Nucleus accumbens (tissue), 56 donors: ENCODE measurements at places on chromosomes 3 and 15.

DNA sequence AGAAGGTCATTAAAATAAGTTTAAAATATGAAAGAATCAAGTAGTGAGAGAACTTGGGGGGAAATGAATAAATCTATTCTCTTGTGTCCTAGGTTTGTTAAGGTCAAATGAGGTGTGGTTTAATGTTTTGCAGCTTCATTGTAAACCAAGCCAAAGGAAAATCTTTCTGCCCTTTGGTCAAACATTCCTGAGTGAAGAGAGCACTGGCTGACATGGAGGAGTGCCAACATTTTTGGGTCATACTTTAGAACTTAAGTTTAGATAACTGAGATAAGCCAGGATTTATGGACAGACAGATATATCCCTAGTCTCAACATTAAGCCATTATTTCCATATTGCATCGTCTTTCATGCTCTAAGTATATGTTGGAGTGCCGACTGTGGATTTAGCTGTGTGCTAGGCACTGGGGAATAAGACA lies 66.4 kb downstream of the PTPRG start:
- no peak for DNase-seq

GRCh38 chr15:73884159-73884558 lies 10.8 kb downstream of the TBC1D21 start:
- DNase-seq, result no peak

GRCh38 chr3:175489406-175489805 lies 630.3 kb downstream of the NAALADL2 start:
- DNase-seq, result no peak

- no peak for DNase-seq
Observed at GRCh38 chr3:197899833-197900478, 50.0 kb upstream of the RPL35A start.

DNA sequence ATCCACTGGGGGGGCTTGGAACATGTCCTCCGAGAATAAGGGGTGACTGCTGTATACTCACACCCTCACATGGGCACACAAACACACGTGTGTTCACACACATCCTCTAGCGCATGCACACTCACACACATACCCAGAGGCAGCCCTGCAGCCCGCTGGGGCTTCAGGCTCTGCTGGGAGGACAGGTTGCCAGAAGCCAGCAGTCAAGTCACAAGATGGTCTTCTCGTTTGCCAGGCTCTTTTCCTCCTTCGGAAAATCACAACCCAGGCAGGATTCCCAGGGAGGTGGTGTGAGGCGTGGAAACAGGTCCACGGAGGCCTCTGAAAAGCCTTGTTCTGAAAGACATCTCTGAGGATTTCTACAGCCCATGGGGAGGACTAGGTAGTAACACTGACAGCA lies 26.8 kb downstream of the MEGF11 start:
- DNase-seq, result no peak

DNA sequence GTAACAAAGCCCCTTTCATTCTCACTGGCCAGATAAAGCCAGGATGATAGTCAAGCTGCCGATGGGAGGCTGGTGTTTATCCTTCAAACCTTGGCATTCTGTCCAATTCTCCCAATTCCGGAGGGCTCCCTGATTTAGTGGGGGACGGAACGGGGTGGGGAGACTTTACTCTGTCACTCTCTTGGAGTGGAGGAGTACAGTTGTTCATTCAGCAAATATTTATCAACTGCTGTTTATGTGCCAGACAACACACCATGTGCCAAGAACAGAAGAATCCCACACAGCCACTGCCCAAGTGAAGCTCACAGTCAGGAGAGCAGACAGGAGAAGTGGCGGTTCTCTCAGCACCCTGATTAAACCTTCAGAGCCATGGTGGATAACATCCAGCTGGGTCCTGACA lies 63.3 kb downstream of the WNT5A start:
- DNase-seq, result no peak
